Activated CD4-positive, alpha-beta T cell treated with anti-CD3 and anti-CD28 coated beads, Interleukin-2, amount 10 ng/mL, durations not matched to agents 7 days and 5 days (primary cell): ENCODE measurements at places on chromosomes 4 and X.

DNA sequence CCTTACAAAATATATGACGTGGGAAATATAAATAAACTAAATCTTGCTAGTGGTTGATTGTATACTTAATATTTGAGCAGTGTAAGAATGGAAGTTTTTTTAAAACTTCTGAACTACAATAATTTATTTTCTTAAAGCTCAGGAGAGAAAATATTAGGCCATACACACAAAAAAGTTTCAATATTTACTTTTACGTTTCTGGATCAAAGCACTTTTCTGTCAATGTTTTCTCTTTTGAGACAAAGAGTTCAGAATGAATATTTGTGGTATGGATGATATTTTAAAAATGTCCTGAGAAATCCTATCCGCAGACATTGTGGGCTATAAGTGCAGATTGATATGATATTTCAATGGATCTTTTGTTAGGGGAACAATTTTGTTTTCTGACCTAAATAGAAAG, 109.9 kb downstream of the TLL1 start:
- H3K4me1 ChIP-seq, result no peaks in the 10 kb centered on the region
- H3K27ac ChIP-seq, result no peak overlapping the region
- H3K4me3 ChIP-seq, result no peak overlapping the region
- H3K27me3 ChIP-seq, result no peaks in the 10 kb centered on the region
- no peak for DNase-seq

DNA sequence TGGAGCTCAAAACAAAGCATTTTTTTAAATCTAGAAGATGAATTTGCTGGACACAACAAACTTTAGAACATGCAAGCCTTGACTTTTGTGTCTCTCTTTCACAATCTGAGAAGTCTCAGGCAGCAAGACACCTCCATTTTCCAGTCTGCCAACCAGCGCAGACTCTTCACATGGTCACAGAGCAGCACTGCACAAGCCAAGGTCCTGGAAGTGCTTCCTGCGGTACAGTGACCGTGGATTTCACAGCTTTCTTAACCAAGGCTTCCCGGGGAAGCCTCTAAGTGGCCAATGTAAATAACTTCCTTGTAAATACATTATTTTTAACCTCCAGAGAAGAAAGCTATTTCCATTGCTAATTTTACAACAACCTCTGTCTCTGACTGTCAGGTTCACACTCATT, 31.2 kb downstream of the ZNF827 start:
- H3K27me3 ChIP-seq, result no peaks in the 10 kb centered on the region
- no peak overlapping the region for H3K4me3 ChIP-seq
- DNase-seq, result no peak
- H3K27ac ChIP-seq, result no peak overlapping the region

- DNase-seq, result no peak
- no peak overlapping the region for H3K4me3 ChIP-seq
- no peaks in the 10 kb centered on the region for H3K27me3 ChIP-seq
- H3K27ac ChIP-seq, result no peak overlapping the region
Observed at GRCh38 chrX:41711021-41711667, 12.8 kb upstream of the GPR82 start.

GRCh38 chrX:73922856-73923455, 360.0 kb downstream of the CHIC1 start:
- DNase-seq, result no peak
- H3K4me3 ChIP-seq, result no peak overlapping the region
- H3K27me3 ChIP-seq, result no peaks in the 10 kb centered on the region

- DNase-seq, result no peak
- no peak overlapping the region for H3K27ac ChIP-seq
- no peaks in the 10 kb centered on the region for H3K27me3 ChIP-seq
Observed at GRCh38 chr4:10998846-10999245, 314.3 kb upstream of the CLNK start.

DNA sequence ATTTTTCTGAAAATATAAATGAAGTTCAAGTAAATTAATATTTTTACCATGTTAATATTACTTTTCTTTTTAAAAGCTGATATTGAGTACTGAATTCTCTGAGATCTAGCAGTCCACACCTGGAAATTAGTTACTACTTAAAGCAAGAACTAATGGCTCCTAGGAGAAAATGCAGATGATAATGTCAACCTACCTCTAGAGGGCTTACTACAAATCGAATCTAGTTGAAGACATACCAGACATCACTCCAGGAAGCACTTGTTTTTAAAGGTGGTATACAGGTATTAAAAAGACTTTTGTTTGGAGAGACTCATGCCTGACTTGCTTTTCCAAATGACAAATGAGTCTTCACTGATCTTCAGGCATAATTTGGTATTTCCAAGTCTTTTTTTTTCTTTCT, 516.4 kb upstream of the BOD1L1 start:
- no peak overlapping the region for H3K4me3 ChIP-seq
- no peaks in the 10 kb centered on the region for H3K36me3 ChIP-seq
- no peak overlapping the region for H3K27ac ChIP-seq
- DNase-seq, result no peak
- no peaks in the 10 kb centered on the region for H3K4me1 ChIP-seq

DNA sequence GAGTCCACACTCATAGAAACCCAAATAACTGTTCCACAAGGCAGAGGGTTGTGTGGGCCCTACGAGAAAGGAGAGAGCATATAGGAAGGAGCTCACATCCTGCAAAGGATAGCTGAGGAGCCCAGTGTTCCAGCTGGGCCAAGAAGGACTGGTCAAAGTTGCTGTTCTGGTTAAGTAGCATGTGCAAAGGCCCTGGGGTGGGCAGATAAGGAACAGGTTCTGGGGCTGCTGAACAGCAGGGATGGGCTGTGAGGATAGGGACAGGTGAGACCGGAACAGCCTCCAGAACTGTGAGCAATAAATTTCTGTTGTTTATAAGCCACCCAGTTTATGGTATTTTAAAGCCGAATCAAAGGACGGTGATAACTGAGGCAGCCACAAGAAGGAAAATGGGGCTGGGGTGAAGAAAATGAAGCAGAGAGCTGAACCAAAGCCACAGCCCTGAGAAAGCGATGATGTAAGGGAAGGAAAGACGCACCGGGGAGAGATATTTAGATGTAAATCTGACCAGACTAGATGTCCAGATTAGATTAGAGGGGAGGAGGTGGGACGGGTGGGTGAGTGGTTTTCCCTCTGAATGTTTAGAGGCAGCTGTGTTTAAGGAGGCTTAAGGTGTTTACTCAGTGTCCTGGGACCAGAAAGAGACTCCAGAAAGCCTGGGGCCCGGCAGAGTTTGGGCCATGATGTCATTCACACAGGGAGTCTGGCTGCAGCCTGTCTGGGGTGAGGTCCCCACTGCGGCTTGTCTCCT, 180.8 kb upstream of the BCOR start:
- DNase-seq, result peak; percentile 61
- peaks cover 41% of the 10 kb centered on the region for H3K4me1 ChIP-seq
- peaks cover 2% of the 10 kb centered on the region for H3K36me3 ChIP-seq
- H3K4me3 ChIP-seq, result no peak overlapping the region
- H3K27me3 ChIP-seq, result no peaks in the 10 kb centered on the region
- H3K27ac ChIP-seq, result peak overlapping the region; percentile 73

- H3K4me3 ChIP-seq, result peak overlapping the region; percentile 82
- H3K27ac ChIP-seq, result peak overlapping the region; percentile 84
- no peaks in the 10 kb centered on the region for H3K36me3 ChIP-seq
- peaks cover 36% of the 10 kb centered on the region for H3K4me1 ChIP-seq
- H3K27me3 ChIP-seq, result peaks cover 2% of the 10 kb centered on the region
- DNase-seq, result no peak
Observed at GRCh38 chr4:26858035-26858918, 2.4 kb upstream of the STIM2 start.

GRCh38 chr4:69708211-69708610, 52.2 kb downstream of the SULT1B1 start:
- no peaks in the 10 kb centered on the region for H3K27me3 ChIP-seq
- H3K36me3 ChIP-seq, result no peaks in the 10 kb centered on the region
- H3K27ac ChIP-seq, result no peak overlapping the region
- DNase-seq, result no peak

- no peak for DNase-seq
- H3K27ac ChIP-seq, result no peak overlapping the region
- H3K4me3 ChIP-seq, result no peak overlapping the region
- no peaks in the 10 kb centered on the region for H3K36me3 ChIP-seq
Observed at GRCh38 chr4:103719105-103719829, 518 bp downstream of the TACR3 start.
